Small intestine (tissue), 16 donors: ENCODE measurements at places on chromosomes 1 and 21.

GRCh38 chr1:30532621-30533020 is 190.8 kb downstream of the MATN1 start:
- DNase-seq: no peak

GRCh38 chr1:165492845-165493373 is 48.0 kb upstream of the RXRG start:
- DNase-seq: no peak

GRCh38 chr1:218674280-218674773 is 329.2 kb downstream of the TGFB2 start:
- no peak for DNase-seq

DNA sequence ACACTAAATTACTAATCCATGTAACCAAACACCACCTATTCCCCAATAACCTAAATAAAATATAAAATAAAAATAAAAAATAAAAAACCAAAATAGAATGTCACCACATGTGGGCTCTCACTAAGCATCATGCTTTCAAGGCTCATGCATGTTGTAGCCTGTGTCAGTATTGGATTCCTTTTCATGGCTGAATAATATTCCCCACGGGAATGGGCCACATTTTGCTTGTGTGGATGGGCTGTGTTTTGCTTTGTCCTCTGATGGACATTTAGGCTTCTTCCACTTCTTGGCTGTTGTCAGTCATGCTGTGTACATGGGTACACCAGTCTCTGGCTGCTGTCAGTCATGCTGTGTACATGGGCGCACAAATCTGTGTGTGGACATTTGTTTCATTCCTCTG is 3.2 kb downstream of the KRTAP10-6 start:
- DNase-seq: no peak

DNA sequence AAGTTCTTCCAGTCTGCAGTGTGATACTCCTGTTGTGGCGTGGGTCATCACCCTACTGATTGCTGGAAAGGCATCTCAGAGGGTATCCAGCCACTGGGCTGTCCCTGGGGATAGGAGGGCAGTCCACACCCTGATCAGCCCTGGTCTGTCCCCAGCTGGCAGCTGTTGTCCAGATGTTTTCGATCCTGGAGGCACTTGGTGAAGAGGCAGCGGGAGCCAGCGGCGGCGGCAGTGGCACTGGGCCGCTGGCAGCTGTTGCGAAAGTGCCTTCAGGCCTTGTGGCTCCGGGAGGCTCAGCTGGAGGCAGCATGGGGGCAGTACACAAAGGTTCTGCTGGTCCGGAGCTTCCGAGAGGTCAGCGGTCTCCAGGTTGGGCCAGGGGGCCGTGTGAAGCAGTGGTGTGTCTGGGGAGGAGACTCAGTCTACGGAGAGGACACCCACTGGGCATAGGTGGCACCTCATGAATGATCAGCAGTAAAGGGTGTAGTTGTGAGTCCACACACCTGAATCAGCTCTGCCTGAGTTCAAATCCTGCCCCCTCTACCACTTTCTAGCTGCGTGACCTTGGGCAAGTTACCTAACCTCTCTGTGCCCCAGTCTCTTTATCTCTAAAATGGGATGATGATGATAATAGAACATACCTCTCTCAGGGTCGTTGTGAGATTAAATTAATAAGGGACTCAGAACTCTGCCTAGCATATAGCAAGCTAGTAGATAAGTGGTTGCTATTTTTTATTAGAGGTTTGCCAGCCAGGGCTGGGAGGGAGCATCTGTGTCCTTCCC is 6.1 kb downstream of the C1orf167 start:
- no peak for DNase-seq

- no peak for DNase-seq
Measured at GRCh38 chr1:163076446-163076845, 7.3 kb downstream of the RGS4 start.

DNA sequence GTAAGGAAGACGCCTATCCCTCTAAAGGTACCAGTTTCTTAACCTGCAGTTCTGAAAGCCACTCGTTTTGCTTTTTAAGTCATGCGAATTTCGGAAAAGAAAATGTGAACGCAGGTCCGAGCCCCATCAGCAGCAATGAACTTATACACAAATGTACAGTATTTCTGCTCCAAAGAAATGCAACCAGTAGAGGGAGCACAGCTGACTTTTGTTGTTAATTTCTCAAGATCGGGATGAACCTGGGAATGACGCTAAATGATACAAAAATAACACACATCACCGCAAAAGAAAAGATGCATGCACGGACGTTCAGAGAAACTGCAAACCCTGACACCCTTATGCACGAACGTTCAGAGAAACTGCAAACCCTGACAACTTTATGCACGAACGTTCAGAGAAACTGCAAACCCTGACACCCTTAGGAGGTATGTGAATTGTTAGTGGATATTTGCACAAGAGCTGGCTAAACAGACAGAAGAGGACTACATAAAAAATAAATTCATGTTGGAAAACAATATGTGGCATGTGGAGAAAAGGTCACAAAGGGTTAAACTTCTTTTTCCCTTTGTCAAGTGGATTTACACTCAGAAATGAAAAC is 3.5 kb upstream of the TIAM1 start:
- DNase-seq: peak; percentile 21

DNA sequence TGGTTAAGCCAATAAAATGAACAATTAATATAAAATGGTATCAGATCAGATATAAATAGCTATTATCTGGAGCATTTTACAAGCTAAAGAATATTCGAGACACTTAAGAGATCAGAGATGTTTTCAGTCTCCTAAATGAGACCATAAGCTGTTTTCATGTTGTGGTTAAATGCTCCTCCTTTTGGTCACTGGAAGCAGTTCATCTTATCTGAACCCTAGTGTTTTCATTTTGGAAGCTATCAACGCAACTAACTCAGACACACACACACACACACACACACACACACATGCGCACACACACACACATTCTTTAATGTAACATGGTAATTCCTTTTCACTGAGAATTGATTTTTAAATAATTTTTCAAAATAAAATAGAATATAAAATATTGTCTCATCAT is 10.0 kb upstream of the LRRC8C start:
- no peak for DNase-seq

GRCh38 chr1:228346731-228347130 is 59.9 kb downstream of the TRIM11 start:
- DNase-seq: no peak

GRCh38 chr1:5947978-5948680 is 44.1 kb downstream of the NPHP4 start:
- DNase-seq: no peak
